ENCODE measurements at places on chromosomes 12 and 14.
A peak's percentile ranks its signal among the peaks of the same experiment; 100 is the strongest.

DNA sequence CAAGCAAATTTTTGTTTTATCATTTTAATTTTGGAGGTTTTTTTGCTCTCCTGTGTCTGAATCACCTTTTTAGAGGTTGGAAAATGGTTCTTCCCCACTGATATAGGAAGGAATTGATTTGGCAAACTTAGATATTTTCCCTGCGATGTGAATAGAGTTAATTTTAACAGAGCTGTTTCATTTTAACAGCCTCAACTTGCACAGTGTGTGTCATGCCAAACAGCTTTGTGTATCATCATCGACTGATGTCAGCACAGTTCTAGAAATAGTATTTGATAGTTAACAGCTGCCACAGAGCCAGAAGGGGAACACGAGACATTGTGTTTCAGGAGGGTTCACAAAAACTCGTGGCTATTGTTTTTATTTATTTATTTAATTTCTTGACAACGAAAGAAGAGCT, 243.1 kb upstream of the FOXN3 start:
- no peak for DNase-seq

DNA sequence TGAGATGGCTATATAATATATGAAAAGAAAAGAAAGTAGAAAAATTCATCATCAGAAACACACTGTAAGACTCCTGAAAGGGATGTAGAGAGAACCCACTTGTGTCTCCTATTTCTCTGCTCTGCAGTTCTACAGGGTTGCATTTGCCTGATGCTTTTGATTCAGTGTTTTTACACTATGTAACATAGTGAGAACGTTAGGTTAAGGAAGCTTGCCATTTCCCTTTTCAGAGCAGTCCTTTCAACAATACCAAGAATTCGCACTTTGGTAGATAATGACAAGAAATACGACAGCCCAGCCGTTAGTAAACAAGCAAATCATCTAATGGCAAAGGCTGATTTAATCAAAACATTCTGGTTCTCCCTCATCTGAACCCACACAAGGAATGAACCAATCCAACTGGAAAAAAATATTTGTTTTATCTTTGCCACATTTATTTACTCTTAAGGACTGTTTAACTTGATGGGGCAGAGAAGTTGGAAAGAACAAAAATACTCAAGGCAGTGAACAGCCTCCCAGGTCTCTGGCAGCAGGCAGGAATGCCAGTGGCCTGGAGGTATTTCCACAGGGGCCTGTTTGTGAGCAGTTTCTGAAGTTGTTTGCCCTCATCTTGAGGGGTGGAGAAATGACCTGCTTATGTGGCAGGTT, 30.8 kb upstream of the SOCS2 start:
- DNase-seq = no peak

GRCh38 chr14:104879201-104879982, 14.3 kb downstream of the CEP170B start:
- DNase-seq = no peak

GRCh38 chr14:73802431-73803188, 49.0 kb upstream of the PTGR2 start:
- no peak for DNase-seq

DNA sequence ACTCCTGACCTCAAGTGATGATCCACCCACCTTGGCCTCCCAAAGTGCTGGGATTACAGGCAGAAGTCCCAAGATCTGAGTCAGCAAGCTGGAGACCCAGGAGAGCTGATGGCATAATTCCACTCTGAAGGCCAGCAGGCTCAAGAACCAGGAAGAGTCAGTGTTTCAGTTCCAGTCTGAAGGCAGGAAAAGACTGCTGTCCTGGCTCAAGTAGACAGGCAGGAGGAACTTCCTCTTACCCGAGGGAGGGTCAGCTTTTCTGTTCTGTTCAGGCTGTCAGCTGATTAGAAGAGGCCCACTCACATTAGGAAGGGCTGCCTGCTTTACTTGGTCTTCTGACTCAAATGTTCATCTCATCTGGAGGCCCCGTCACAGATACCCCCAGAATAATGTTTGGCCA, 206.0 kb upstream of the MYL2 start:
- DNase-seq = no peak

DNA sequence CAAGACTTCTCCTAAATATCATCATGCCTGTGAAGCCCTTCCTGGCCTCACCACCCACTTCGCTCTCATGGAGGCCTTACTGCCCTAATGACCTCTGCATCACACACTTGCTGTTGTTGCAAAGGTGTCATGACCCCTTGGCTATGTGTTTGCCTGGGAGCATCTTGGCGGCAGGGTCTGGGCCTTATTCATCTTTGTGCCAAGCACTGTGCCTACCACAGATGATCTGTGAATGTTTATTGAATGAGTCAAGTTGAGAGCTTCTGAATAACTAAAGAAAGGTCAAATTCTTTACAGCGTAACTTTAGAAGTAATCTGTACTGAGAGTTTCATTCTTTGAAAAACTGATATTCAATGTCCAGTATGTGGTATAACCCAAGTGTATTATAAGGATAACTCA, 113.3 kb downstream of the TTC8 start:
- no peak for DNase-seq

- no peak for DNase-seq
Measured at GRCh38 chr12:92288561-92288960, 142.9 kb upstream of the BTG1 start.

GRCh38 chr12:12333407-12334366, 16.4 kb downstream of the MANSC1 start:
- DNase-seq = peak; percentile 53

DNA sequence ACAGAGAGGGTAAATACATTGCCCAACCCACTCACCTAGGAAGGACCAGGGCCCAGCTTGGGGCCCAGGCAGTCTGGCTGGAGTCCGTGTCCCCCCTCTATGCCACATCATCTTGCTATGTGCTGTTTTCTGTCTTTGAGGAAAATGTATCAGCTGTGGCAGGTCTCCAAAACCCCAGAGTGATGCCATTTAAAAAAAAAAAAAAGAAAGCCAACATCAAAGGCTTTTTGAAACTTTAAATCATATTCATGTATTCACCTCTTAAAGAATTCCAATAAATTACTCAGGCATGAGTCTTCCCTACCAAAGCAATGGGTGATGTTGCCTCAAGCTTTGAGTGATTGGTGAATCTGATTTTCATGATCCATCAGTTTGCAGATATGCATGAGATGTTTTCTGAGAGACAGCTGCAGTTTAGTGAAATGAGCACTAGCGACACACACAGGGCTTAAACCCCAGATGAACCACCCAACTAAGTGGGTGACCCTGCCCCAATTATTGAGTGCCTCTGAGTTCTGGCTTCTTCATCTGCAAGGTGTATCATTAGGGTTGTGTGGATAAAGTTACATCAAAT, 6.1 kb downstream of the KRT81 start:
- no peak for DNase-seq

DNA sequence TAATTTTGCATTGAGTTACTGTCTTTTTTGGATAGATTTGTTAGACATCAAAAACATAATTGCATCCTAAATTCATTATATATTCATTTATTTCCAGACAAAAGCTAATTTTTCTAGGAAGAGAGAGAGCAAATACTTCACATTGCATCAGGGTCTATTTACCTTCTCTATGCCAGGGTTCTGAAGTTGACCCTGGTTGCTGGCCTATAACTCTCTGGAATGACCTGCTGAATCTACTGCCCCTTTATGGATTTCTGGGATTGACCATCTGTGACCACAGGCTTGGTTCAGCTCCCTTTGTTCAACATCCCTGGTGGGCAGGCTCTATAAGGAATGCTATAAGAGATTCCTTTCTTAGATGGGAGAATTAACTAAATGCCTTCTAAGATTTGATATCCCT, 414.8 kb upstream of the STXBP6 start:
- no peak for DNase-seq

DNA sequence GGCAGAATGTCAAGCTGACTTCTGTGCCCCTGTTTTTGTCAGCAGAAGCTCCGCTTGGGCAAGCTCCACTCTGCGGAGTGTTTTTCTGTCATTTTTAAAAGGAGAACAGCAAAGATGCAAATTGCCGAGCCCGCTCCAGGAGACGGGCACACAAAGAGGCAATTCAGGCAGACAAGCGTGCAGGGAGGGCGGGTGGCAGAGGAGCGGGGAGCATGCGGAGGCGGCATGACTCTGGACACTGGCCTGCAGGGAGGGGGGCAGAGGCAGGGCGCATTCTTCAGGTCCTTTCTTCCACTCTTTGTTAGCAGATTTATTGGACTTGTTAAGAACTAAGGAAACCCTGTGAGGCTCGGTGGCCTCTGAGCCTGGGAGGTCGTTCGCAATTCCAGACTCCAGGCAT, 187.3 kb upstream of the RMST start:
- DNase-seq = no peak

GRCh38 chr14:71270111-71270510, 362.9 kb downstream of the PCNX1 start:
- DNase-seq = no peak

- DNase-seq = no peak
Measured at GRCh38 chr14:64572386-64573104, 22.8 kb downstream of the PPP1R36 start.

- no peak for DNase-seq
Measured at GRCh38 chr12:113867258-113867657, 98.9 kb downstream of the RBM19 start.

All from NCI-H748 treated with DMSO at 0.1 percent for 48 hours (cell line).